ENCODE measurements at places on chromosomes 16 and 17.

GRCh38 chr17:15377616-15378015, 36.2 kb upstream of the TEKT3 start:
- DNase-seq: no peak

DNA sequence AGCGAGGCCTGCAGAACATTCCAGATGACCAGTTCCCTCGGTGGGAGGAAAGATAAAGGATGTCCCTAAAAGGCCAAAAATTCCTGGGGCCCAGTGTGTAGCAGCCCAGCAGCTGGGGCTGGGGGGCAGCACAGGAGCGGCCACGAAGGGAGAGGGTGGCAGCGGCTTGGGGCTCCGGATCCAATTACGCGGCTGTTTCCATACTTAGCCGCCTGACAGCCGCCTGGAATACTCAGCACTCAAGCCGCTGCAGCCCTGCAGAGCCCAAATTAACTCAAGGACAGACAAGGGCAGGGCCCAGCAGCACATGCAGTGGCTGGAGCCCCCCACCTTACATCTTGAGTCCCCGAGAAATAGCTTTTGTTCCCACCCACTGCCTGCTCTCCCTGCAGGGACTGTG, 1.3 kb downstream of the SRL start:
- DNase-seq: no peak

DNA sequence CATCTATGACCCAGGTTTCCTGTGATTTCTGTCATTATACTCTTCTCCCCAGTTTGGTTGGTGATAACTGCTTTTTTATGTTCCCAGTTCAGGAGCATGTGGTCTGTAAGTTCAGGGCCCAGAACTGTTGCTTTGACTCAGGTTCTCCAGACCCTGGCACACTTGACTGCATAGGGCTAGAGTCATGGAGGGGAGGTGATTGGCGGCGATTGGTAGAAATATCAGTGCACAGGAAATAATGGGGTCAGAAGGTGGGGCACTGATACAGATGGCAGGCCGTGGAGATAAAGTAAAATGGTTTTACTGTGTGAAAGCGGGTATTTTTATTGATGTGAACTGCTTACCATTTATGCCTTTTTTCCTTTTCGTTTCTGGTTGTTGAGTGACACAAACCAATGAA, 28.7 kb downstream of the TAC4 start:
- DNase-seq: no peak

DNA sequence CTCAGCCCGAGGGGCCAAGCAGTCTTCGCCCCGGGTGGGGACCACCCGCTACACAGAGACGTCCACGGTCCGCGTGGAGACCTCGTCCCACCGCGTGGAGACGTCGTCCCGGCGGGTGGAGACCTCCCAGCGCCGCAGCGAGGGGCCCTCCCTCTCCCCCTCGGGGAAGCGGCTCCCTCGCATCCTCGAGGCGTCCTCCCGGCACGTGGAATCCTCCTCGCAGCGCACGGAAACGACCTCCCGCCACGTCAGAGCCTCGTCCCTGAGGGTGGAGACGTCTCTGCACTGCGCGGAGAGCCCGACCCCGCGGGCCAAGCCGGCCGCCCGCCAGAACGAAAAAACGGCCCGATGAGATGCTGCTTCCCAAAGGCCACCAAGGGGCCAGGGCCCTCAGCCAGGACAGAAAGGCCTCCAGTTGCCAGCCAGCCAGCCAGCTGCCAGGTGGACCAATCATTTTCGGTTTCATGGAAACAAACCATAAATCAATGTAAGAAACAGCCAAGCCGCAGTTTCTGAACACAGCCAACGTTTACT, 424 bp downstream of the C17orf100 start:
- no peak for DNase-seq

- DNase-seq: no peak
Measured at GRCh38 chr16:15649727-15650018, 372 bp upstream of the NDE1 start.

DNA sequence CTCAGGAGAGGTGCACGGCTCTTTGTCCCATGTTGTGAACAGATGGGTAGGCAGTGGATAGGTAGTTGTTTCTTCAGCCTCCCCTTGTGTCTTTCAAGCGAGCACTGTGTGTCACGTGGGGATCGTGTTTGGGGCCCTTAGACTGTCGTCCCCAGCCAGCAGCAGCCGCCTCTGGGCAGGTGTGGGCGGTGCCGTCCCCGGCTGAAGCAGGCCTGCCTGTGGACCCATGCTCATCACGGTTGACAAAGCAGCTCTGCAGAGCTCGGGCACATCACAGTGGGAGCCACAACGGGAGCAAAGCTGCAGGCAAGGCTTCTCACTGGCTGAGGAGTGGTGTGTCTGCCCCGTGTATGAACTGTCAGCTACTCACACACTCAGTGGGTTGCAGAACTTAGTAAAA, 4.7 kb upstream of the RPL13 start:
- no peak for DNase-seq

GRCh38 chr16:27084307-27085028, 17.7 kb downstream of the C16orf82 start:
- DNase-seq: no peak

Data from GM13976 (cell line).